ENCODE measurements at places on chromosomes 2 and 18. TPM values are rescaled to one million over a fixed set of nuclear protein-coding genes. Genes with fewer than 3 reads are reported as not detected.

DNA sequence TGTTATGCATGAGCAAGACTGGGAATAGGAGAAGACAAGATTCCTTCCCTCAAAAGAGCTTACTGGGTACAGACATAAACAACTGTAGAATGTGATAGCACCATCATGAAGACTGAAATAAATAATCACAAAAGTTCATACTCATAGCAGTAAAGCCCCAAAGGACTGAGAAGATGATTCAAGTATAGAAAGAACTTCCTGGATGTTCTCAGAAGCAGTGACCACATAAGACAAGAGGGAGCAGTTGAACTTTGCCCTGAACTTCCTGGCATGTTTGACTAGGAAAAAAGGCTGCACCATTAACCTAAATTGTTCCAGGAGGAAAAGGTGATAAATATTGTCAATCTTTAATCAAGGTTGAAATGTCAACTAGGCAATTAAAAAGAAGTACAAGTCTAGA, 57.8 kb upstream of the CCDC141 start:
- no peaks in the 10 kb centered on the region for H3K27me3 ChIP-seq
- H3K27ac ChIP-seq, result no peak overlapping the region
- H3K36me3 ChIP-seq, result peaks cover 31% of the 10 kb centered on the region
- no peak for DNase-seq
- H3K4me3 ChIP-seq, result no peak overlapping the region

- no peaks in the 10 kb centered on the region for H3K4me1 ChIP-seq
- H3K27me3 ChIP-seq, result no peaks in the 10 kb centered on the region
- H3K36me3 ChIP-seq, result no peaks in the 10 kb centered on the region
- no peak overlapping the region for H3K4me3 ChIP-seq
Measured at GRCh38 chr2:4101936-4102335, 398.6 kb downstream of the DCDC2C start.

The DIPK1C gene
- not detected for total RNA-seq

The MLPH gene
- total RNA-seq, result 423 TPM

DNA sequence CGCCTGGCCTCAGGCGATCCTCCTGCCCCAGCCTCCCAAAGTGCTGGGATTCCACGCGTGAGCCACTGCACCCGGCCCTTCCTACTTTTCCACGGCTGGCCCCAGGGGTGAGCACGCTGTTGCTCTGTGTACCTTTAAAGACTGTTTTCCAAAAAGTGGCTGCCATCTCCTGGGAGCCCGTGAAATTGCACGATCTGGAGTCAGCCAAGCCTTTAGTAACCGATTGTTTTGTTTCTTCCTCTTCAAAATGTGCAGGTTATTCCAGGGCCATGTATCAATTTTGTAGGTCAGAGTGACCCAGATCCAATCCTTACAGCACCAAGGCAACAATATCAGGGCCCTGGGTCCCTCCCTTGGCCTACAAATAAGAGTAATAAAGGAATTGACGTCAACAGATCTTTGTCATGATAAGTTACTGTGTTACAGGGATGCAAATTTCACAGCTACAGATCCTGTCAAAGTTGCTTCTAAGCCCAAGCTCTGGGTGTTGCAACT, 135.6 kb upstream of the ZNF236 start:
- peaks cover 4% of the 10 kb centered on the region for H3K4me1 ChIP-seq
- no peaks in the 10 kb centered on the region for H3K36me3 ChIP-seq

- H3K27me3 ChIP-seq, result no peaks in the 10 kb centered on the region
- H3K36me3 ChIP-seq, result no peaks in the 10 kb centered on the region
- DNase-seq, result no peak
- H3K4me1 ChIP-seq, result no peaks in the 10 kb centered on the region
- no peak overlapping the region for H3K27ac ChIP-seq
Measured at GRCh38 chr2:32746669-32747068, 118.8 kb downstream of the TTC27 start.

GRCh38 chr2:11140492-11140891, 14.8 kb upstream of the SLC66A3 start:
- H3K27me3 ChIP-seq, result no peaks in the 10 kb centered on the region
- no peaks in the 10 kb centered on the region for H3K36me3 ChIP-seq
- no peak for DNase-seq

GRCh38 chr18:35041815-35042387, 688 bp downstream of the MAPRE2 start:
- peak overlapping the region; percentile 88 for H3K27ac ChIP-seq
- H3K4me3 ChIP-seq, result peak overlapping the region; percentile 93
- H3K4me1 ChIP-seq, result peaks cover 30% of the 10 kb centered on the region
- no peak for DNase-seq
- no peaks in the 10 kb centered on the region for H3K27me3 ChIP-seq
- no peaks in the 10 kb centered on the region for H3K36me3 ChIP-seq

- no peaks in the 10 kb centered on the region for H3K27me3 ChIP-seq
- no peak overlapping the region for H3K27ac ChIP-seq
- H3K36me3 ChIP-seq, result no peaks in the 10 kb centered on the region
- DNase-seq, result no peak
Measured at GRCh38 chr18:7741640-7742039, 174.5 kb downstream of the PTPRM start.

- no peak overlapping the region for H3K4me3 ChIP-seq
- H3K27me3 ChIP-seq, result no peaks in the 10 kb centered on the region
- DNase-seq, result no peak
- no peaks in the 10 kb centered on the region for H3K36me3 ChIP-seq
Measured at GRCh38 chr2:161578998-161579397, 45.2 kb upstream of the SLC4A10 start.

The C1QL2 gene
- total RNA-seq, result not detected

- no peak overlapping the region for H3K4me3 ChIP-seq
- no peak for DNase-seq
- no peaks in the 10 kb centered on the region for H3K27me3 ChIP-seq
- H3K4me1 ChIP-seq, result no peaks in the 10 kb centered on the region
- H3K36me3 ChIP-seq, result no peaks in the 10 kb centered on the region
Measured at GRCh38 chr18:30888344-30888743, 154.2 kb downstream of the DSC3 start.

The UGT1A10 gene
- total RNA-seq, result not detected

DNA sequence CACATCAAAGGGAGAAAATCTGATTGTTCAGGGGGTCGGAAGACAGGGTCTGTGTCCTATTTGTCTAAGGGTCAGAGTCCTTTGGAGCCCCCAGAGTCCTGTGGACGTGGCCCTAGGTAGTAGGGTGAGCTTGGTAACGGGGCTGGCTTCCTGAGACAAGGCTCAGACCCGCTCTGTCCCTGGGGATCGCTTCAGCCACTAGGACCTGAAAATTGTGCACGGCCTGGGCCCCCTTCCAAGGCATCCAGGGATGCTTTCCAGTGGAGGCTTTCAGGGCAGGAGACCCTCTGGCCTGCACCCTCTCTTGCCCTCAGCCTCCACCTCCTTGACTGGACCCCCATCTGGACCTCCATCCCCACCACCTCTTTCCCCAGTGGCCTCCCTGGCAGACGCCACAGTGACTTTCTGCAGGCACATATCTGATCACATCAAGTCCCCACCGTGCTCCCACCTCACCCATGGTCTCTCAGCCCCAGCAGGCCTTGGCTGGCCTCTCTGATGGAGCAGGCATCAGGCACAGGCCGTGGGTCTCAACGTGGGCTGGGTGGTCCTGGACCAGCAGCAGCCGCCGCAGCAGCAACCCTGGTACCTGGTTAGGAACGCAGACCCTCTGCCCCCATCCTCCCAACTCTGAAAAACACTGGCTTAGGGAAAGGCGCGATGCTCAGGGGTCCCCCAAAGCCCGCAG, 3.8 kb downstream of the PROC start:
- H3K27ac ChIP-seq, result no peak overlapping the region
- H3K4me3 ChIP-seq, result no peak overlapping the region
- H3K36me3 ChIP-seq, result no peaks in the 10 kb centered on the region
- H3K27me3 ChIP-seq, result peaks cover 20% of the 10 kb centered on the region
- H3K4me1 ChIP-seq, result peaks cover 12% of the 10 kb centered on the region

The COL6A3 gene
- 119 TPM for total RNA-seq

- no peaks in the 10 kb centered on the region for H3K27me3 ChIP-seq
- no peak overlapping the region for H3K4me3 ChIP-seq
- no peaks in the 10 kb centered on the region for H3K36me3 ChIP-seq
- peaks cover 41% of the 10 kb centered on the region for H3K4me1 ChIP-seq
- no peak for DNase-seq
Measured at GRCh38 chr2:127089478-127090235, 17.3 kb downstream of the BIN1 start.

The DCDC2C gene
- total RNA-seq, result not detected

The MAP3K19 gene
- total RNA-seq, result not detected

The GLI2 gene
- total RNA-seq, result 4.7 TPM

The PIEZO2 gene
- 20.4 TPM for total RNA-seq

Measured in upper lobe of right lung (tissue), 1 donor.